ENCODE measurements at places on chromosomes 7 and 10.

DNA sequence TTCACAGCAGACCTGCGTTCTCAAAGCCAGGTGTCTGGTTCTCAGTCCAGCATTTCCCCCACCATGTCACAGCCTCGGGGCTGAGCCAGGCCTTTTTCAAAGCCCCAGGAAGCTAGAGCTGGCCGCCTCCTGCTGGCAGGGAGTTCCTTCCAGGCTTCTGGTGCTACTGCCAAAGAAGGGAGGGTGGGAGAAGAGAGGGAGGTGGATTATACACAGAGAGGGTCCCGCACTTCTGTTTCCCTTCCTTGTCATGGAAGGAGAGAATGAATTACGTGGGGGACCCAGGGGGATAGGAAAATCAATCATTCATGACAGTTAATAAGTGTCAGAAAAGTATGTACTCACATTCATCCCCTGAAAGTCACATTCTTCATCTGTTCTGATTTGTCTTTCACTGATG lies 600 bp upstream of the LGI1 start:
- no peak for DNase-seq

DNA sequence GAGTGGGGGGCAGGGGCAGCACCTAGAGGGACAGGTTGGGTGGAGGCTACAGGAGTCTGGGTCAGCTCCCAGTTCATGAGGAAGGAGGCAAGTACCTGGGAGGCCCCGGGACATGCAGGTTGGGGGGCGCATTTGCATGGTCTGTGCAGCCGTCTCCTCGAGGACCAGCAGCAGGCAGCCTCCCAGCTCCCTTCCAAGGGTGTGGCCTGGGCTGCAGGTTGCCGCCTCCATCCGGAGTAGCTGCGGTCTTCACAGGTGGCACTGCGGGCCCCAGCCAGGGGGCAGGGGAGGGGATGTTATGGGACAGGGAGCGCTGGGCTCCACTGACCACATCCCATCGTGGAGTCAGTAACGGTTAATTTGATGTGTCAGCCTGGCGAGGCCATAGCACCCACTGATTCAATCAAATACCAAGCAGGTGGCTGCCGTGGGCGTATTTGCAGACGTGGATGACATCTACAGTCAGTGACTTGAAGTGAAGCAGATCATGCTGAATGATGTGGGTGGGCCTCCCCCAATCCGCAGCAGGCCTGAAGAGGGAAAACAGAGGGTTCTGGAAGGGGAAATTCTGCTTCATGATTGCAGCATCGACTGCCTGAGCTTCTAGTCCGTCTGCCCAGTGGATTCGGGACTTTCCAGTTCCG lies 81.6 kb downstream of the PRKAG2 start:
- DNase-seq, result peak; percentile 52

- DNase-seq, result no peak
Measured at GRCh38 chr10:91190876-91191583, 29.4 kb upstream of the PCGF5 start.

DNA sequence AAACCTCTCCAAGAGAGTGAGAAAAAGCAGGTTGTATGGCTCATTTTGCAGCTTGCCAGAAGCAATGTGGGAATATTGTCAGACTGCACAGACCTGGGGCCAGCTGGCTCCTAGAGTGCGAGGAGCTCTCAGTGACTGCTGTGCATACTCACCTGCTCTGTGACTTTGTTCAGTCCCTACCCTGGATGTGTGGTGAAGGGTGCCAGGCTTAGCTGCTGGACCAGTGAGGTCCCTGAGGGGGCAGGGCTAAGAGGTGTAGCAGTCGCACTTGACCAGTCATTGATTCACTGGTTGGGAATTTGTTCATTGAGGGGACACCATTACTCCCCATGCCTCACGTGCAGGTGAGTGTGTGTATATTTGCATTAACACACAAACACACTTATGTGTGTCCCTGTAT lies 60.1 kb downstream of the IKZF1 start:
- DNase-seq, result no peak

- no peak for DNase-seq
Measured at GRCh38 chr10:118914629-118915028, 114.9 kb upstream of the NANOS1 start.

DNA sequence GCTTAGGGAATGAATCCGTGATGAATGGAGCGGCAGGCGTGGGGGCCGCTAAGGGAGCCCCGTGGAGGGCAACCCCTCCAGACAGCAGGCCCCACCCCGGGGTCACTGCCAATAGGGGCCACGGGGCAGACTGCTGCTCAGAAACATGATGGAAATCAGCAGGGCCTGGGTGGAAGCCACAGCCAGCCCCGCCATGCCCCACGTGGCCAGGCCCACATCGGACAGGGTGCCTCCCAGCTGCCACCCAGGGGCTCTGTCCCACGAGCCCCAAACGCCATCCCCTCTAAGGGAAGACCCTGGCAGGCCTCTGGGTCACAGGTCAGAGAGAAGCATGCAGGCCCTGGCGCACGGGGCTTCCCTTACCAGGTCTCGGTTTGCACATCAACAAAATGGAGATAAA lies 28.4 kb downstream of the TNRC18 start:
- no peak for DNase-seq

- DNase-seq, result no peak
Measured at GRCh38 chr7:74405191-74405898, 48.4 kb upstream of the GTF2IRD1 start.

- no peak for DNase-seq
Measured at GRCh38 chr10:31620226-31621151, 301.5 kb downstream of the ZEB1 start.
